Stomach (tissue), 19 donors: ENCODE measurements at places on chromosomes 12 and 14. TPM values are rescaled to one million over a fixed set of nuclear protein-coding genes. Genes with fewer than 3 reads are reported as not detected.

DNA sequence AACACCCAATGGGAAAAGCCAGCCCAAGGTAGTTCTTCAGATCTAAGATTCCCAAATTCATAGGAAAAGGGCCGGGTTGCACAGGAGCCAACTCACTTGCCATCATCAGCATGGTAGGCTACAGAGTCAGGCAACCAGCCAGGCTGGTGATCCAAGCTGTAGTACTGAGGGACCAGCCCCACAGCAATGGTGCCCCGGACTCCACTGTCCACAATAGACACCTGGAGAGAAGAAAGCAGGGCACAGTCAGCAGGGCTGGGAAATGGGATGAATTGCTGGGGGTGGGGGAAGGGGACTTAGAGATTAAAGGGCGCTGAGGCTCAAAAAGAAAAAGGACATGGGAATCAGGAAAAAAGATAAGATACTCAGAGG, 4.2 kb downstream of the SPRYD3 start:
- no peak for DNase-seq

GRCh38 chr14:61649283-61649682, 46.0 kb upstream of the HIF1A start:
- DNase-seq, result no peak

DNA sequence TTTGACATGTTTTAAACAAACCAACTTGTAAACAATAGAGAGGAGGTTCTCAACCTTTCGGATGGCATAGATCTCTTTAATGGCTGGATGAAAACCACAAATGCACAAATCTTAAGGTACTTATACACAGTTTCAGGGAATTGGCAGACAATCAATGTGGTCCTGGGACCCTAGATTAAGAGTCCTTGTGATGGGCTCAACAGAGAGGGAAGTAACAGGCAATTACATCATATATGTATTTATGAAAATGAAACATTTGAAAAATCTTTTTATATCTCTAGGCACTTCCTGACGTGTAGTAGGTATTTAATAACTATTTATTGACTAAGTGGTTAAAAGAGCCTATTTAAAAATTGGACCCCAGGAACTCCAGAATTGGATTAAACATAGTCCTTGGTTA, 897 bp downstream of the ACTR10 start:
- DNase-seq, result peak; percentile 33

DNA sequence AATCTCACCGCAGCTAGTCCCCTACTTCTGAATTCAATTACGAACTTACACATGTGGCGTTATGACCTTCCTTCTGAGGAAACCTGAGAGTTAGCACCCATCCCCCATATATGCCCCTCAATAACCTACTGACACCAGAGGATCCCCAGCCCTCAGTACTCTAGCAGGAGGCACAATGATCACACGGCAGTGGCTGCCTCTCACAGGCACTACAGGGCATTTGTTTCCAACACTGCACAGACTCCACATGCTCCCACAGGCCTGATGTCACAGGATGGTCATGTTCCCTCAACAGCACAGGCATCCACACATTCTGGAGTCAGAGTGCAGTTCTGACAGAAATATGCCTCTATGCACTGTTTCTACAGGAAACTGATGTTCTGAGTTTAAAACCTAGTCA, 17.4 kb downstream of the PPP1CC start:
- no peak for DNase-seq

The SALL2 gene
- 6.5 TPM for total RNA-seq

The MLEC gene
- total RNA-seq, result 86.6 TPM

The LPAR5 gene
- 2.8 TPM for total RNA-seq

The TMEM30B gene
- 33.5 TPM for total RNA-seq

The CTSG gene
- total RNA-seq, result 7.5 TPM

The PIANP gene
- total RNA-seq, result not detected
